ENCODE measurements at places on chromosomes 4 and X.

DNA sequence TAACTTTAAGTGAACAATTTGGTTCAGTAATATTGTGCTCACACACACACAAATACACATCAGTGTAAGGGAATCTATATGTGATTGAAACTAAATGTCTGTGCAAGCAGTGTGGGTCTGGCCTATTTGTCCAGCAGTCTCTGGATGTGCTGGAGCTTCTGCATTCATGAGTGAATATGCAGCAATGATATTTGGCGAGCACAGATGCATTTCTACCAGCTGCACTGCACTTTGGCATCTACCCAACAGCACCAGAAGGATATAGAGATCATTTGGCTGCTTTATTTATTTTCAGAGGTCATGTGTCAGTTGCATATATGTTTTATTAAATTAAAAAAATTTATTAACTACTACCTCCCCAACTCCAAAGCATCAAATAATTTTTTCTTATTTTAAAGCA, 613.4 kb upstream of the NR3C2 start:
- H3K4me1 ChIP-seq = no peaks in the 10 kb centered on the region
- H3K27me3 ChIP-seq = no peaks in the 10 kb centered on the region
- peaks cover 2% of the 10 kb centered on the region for H3K36me3 ChIP-seq
- H3K4me3 ChIP-seq = no peak overlapping the region

DNA sequence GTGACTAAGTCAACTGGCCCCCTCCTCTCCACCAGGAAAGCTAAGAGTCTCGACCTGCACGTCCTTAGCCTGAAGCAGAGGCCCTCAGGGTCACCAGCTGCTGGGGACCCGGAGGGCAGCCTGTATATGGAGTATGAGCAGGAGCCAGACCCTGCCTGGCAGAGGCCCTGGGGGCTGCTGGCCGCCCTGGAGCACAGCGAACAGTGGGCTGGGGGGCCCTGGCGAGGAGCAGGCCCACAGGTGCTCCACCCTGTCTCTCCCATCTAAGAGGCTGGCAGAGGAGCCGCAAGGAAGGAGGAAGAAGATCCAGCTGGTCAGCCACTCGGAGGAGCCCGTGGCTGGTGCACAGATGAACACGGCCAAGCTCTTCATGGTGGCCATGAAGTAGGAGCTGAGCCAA, 61.2 kb downstream of the ALPK1 start:
- peaks cover 52% of the 10 kb centered on the region for H3K27me3 ChIP-seq
- no peak for DNase-seq
- no peak overlapping the region for H3K27ac ChIP-seq
- no peak overlapping the region for H3K4me3 ChIP-seq
- H3K4me1 ChIP-seq = no peaks in the 10 kb centered on the region

GRCh38 chrX:107119283-107119682, 661 bp upstream of the RBM41 start:
- peak overlapping the region; percentile 98 for H3K4me3 ChIP-seq
- no peaks in the 10 kb centered on the region for H3K27me3 ChIP-seq
- H3K4me1 ChIP-seq = peaks cover 31% of the 10 kb centered on the region
- DNase-seq = no peak
- peak overlapping the region; percentile 97 for H3K27ac ChIP-seq
- peaks cover 14% of the 10 kb centered on the region for H3K36me3 ChIP-seq

DNA sequence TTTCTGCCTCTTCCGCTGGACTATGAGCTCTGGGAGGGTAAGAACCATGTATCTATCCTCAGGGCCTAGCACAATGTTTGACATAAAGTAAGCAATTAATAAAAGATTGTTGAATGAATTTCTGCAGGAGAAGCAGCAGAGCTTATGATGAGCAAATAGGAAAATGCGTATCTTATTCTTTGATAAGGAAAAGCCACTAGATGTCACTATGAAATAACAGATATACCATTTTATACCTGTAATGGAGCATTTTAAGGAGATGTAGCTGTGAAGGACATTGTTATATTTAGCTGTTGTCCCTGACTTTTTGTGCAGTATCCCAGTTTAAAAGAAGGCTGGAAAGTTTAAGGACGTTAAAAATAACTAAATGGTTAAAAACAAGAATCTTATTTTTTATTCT, 147.2 kb upstream of the MBNL3 start:
- H3K36me3 ChIP-seq = no peaks in the 10 kb centered on the region
- H3K4me3 ChIP-seq = no peak overlapping the region
- no peaks in the 10 kb centered on the region for H3K4me1 ChIP-seq
- no peak overlapping the region for H3K27ac ChIP-seq

DNA sequence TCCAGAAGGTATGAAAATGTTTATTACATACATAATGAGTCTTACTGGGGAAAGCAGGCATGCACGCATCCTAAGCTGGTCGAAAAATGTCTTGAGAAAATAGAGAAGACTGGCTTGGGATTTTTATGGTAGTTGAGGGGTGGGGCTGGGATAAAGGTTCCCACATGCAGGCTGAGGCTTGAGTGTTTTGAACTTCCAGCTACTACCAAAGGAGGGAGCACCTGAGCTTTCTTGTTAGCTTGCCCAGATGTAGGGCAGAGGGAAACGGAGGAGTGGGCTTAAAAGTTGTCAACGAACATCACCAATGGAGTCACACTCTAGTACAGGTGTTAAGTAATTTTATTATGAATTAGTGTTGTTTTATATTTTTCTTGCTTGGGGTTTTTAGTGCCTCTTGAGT, 39.6 kb upstream of the SRPX start:
- no peak for DNase-seq
- no peak overlapping the region for H3K4me3 ChIP-seq
- H3K27ac ChIP-seq = no peak overlapping the region
- H3K36me3 ChIP-seq = no peaks in the 10 kb centered on the region
- H3K27me3 ChIP-seq = peaks cover 7% of the 10 kb centered on the region

GRCh38 chr4:8675906-8676305, 83.3 kb downstream of the CPZ start:
- no peak for DNase-seq
- H3K36me3 ChIP-seq = no peaks in the 10 kb centered on the region
- H3K4me1 ChIP-seq = no peaks in the 10 kb centered on the region
- no peak overlapping the region for H3K4me3 ChIP-seq
- H3K27me3 ChIP-seq = peaks cover 14% of the 10 kb centered on the region

DNA sequence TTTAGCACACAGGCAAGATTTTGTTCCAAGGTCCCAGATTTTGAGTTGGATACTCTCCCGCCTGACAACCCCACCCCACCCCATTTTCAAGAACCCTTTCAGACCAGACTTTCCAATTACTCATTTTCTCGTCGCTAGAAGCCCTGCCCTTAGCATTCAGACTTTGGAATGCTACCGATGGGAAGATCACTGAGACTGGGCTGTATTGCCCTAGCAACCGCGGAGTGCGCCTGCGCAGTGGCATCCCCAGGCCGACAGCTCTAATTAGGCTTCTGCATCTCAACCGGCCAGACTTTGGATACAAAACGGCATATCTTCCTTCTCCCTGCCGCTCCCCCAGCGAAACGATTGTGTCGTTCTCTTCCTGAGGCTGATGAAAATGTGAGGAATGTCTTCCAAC, 3.4 kb downstream of the MAGEE2 start:
- no peaks in the 10 kb centered on the region for H3K36me3 ChIP-seq
- no peak for DNase-seq
- no peaks in the 10 kb centered on the region for H3K4me1 ChIP-seq
- H3K27ac ChIP-seq = no peak overlapping the region

GRCh38 chrX:130676861-130677260, 226.1 kb downstream of the ENOX2 start:
- H3K4me3 ChIP-seq = no peak overlapping the region
- no peaks in the 10 kb centered on the region for H3K4me1 ChIP-seq
- peaks cover 5% of the 10 kb centered on the region for H3K36me3 ChIP-seq

- no peak for DNase-seq
- no peaks in the 10 kb centered on the region for H3K27me3 ChIP-seq
- no peak overlapping the region for H3K27ac ChIP-seq
- H3K36me3 ChIP-seq = peaks cover 2% of the 10 kb centered on the region
Measured at GRCh38 chr4:35541888-35542213, 702.5 kb downstream of the ARAP2 start.

DNA sequence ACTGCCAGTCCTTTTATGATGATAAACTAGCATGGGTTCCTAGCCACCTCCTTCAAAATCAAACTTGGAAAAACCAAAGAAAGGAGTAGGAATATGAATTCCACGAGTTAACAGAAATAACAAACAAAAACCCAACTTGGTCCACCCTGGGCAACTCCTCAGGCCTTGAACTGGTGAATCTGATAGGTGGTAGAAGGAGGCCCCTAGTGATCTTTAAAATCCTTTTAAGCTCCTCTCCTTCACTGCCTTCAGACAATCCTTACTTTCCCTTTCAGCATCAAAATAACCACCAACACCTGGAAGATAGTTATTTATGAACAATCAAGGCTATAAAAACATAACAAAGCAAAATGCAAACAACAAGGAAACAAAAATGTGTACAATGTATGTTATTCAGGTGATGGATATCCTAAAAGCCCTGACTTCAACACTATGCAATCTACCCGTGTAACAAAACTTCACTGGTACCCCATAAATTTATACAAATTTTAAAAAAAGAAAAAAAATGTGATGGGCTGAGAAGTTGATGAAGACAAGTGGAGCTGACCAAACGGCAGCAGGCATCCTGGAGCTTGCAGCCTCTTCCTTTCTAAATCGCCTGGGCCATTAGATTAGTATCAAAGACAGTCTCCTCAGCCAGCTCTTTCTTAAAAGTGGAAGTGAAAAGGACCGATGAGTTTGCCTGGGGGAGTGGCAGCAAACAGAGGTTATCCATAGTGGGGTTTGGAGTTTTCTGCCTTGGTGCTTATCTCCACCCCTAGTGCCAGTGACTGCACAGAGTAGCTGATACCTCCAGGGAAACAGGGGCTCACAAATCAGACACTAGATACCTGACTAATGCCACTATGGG, 179.6 kb downstream of the TMA16 start:
- no peak overlapping the region for H3K27ac ChIP-seq
- peaks cover 2% of the 10 kb centered on the region for H3K36me3 ChIP-seq
- no peak overlapping the region for H3K4me3 ChIP-seq
- no peaks in the 10 kb centered on the region for H3K27me3 ChIP-seq
- DNase-seq = no peak

DNA sequence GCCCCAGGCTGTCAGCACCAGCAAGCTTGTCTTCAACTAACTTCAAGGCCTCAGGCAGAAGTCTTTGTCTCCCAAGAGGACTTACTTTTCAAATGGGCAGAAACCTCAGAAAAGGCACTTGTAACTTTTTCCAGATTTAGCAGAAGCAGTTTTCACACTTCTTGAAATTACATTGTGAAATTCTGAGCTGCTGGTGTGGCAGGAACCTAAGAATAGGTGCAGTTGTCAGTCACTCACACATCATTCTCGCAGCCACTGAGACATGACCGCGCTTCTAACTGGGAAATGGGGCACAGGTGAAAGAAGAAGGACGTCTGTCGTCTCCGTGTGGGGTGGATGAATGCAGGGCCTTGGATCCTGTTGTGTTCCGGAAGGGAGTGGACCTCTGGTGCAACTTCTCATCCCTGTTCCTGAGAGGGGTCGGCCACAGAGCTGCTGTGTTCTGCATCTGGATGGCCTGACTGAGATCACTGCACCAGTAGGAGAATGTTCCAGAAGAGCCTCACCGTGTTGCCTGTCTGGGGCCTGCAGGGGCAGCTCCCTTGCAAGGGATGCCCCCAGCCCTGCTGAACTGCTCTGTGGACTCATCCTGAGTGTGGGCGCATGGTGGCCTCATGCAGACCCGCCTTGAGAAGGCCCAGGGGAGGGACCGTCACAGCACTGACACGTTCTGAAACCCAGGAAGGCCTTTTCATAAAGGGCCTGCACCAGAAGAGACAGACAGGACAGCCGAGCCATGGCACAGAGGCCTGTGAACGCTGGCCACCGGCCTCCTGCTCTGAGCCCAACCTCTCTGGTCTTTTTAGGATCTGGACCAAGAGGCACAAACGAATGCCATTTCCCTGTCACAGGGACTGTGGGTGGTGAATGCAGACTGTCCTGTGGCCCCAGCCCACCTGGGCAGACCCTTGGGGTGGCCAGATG, 18.7 kb downstream of the NAT8L start:
- H3K4me1 ChIP-seq = no peaks in the 10 kb centered on the region
- DNase-seq = no peak
- H3K36me3 ChIP-seq = no peaks in the 10 kb centered on the region
- no peak overlapping the region for H3K27ac ChIP-seq
- no peaks in the 10 kb centered on the region for H3K27me3 ChIP-seq

DNA sequence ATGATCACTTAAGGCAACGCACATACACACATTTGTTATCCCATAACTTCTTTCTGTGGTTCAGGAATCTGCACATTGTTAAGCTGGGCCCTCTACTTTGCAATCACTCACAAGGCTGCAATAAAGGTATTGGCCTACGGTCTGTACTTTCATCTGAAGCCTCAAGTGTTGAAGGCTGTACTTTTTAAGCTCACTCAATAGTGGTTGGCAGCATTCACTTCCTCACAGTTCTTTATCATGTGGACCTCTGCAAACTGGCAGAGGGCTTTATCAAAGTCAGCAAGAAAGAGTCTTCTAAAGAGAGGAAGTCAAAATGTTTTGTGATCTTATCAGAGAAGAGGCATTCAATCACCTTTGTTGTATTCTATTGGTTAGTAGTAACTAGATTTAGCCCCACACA, 301.4 kb upstream of the EPHA5 start:
- no peaks in the 10 kb centered on the region for H3K4me1 ChIP-seq
- no peaks in the 10 kb centered on the region for H3K36me3 ChIP-seq
- H3K4me3 ChIP-seq = no peak overlapping the region

DNA sequence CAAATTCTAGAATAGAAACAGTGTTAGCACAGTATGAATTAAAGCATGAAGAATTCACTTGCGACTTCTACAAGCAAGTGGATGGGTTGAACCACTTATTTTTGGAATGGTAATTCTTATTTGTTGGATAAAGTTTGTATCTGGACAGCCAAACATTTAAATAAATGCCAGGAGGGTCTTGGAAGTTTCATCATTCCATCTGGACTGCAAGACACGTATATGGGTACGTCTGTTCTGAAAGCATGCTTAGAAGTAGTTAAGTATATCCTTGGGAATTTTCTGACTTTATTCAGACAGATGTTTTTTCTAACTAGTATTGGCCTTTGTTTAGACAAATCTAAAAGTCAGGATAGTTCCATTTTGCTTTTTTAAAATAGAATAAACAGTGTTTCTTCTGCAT, 77.5 kb upstream of the CASK start:
- DNase-seq = no peak
- no peaks in the 10 kb centered on the region for H3K4me1 ChIP-seq
- no peaks in the 10 kb centered on the region for H3K36me3 ChIP-seq
- H3K27ac ChIP-seq = no peak overlapping the region
- H3K4me3 ChIP-seq = no peak overlapping the region
- no peaks in the 10 kb centered on the region for H3K27me3 ChIP-seq

- DNase-seq = no peak
- no peaks in the 10 kb centered on the region for H3K27me3 ChIP-seq
- H3K27ac ChIP-seq = no peak overlapping the region
- no peak overlapping the region for H3K4me3 ChIP-seq
- H3K4me1 ChIP-seq = no peaks in the 10 kb centered on the region
Measured at GRCh38 chrX:155505296-155505695, 46.9 kb upstream of the F8A3 start.
